ENCODE measurements at places on chromosomes 2 and 18.
A peak's percentile ranks its signal among the peaks of the same experiment; 100 is the strongest.

GRCh38 chr2:73937103-73937885 is 10.6 kb downstream of the DGUOK start:
- DNase-seq = no peak

GRCh38 chr2:129812071-129812470 is 167.4 kb upstream of the RAB6C start:
- DNase-seq = no peak

GRCh38 chr2:45276914-45277313 is 267.7 kb upstream of the SIX2 start:
- no peak for DNase-seq

DNA sequence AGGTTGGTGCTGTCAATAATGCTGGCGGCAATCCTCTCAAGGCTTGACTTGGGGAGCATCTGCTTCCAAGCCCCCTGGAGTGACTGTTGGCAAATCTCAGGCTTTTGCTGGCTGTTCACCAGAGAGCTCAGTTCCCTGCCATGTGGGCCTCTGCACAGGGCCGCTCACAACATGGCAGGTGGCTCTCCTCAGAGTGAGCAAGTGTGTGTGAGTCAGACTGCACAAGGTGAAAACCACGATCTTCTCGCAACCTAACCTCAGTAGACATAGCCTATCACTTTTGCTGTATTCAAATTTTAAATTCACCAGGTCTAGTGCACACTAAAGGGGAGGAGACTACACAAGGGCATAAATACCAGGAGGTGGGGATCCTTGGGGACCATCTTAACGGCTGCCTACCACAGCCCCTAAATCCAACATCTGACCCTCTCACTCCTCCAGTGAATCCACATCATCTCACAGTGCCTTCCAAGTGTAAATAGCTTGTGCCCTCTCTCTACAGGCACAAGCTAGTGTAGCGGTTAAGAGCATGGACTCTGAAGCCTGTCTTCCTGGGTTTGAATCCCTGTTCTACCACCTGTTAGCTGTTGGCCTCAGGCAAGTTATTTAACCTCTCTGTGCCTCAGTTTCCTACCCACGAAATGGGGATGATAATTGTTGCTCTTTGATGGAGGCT is 187.7 kb upstream of the CXCR4 start:
- DNase-seq = peak; percentile 41

DNA sequence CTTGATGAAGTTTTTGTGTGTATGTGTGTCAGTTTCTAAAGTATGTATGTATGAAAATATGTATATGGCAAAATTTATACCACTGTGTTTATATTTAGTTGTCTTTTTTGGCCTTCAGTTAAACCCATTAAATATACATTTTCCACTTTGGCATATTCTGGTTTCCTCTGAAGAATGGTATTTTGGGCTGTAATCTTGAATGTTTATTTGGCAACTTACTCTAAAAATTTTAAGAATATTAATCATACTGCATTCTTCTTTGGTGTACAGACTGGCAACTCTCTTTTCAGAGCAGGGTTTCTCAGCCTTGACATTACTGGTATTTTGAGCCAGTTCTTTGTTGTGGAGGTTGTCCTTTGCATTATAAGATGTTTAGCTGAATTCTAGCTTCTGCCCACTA is 27.9 kb upstream of the CCBE1 start:
- DNase-seq = no peak

GRCh38 chr2:179248024-179248348 is 16.6 kb downstream of the SESTD1 start:
- no peak for DNase-seq

DNA sequence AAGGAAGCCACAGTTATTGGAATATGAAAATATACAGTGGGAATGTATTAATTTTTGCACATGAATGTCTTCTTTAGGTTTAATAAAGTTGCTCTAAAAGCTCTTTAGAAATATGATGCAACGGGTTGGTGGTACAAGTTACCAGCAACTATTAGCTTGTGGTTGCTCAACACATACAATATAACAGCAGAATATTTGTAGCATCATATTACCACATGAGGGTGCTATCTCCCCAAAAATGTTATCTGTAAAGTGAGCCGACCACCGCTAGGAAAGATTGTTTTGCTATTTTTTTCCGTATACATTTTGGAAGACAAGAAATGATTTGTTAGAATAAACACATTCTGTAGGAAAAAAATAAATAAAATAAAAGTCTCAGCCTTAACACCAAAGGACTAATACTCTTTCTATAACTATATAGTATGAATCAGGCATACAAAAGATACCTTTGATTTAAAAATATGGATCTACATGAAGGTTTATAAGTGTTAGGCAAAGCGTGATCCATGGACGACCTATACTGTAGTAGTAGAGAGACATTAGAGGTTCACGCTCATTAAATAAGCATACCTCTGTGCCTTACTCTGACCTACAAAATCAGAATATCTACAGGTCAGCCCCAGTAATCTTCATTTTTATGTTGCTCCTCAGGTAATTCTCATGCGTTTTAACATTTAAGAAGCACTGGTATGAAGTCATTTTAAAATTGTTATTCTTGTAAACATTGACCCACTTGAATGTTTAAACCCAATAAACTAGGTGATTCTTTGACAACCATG is 1110.6 kb upstream of the ACVR2A start:
- DNase-seq = no peak

DNA sequence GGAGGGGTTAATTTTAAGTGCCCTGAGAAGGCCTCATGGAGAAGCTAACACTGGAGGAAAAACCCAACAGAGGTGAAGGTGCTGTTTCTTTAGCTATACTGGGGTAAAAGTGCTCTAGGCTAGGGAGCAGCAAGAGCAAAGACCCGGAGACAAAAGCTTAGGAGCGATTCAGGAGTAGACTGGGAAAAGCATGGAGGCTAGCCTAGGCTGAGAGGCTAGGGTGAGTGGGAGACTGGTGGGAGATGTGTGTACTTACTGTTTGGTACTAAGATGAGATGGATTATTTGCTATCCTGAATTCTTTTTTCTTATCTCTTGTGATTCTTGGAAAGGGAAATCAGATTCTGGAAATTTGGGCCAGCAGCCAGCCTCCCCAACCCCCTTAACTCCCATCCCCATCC is 2.0 kb downstream of the GIGYF2 start:
- DNase-seq = no peak

DNA sequence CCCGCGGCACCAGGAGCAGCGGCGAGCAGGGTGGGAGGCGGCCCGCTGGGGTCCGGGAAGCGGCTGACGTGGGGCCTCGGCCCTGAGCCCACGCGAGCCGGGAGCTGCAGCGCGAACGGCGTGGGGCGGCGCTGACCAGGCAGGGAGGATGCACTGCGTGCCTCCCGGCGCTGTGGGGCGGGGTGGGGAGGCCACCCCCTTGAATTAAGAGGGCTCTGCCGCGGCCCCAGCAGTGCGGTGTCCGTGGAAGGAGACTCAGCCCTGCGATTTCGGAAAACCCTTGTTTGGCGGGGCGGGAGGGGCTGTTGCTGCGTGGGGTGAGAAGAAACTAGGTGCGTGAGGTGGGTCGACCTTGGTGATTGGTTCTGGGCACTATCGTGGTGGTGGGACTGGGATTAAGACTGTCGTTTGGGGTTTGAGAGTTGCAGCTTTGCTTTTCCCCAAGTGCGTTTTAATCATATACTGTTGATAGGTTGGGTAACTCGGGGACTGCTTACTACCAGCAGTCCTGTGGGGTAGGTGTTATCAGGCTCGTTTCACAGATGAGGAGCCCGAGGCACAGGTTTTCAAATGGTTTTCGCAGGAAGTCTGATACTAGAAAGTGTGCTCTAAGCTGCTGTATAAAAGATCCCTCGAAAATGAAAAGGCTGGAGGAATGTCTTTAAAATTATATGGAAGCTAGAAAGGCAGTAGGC is 722 bp downstream of the ACSL3 start:
- DNase-seq = peak; percentile 24

DNA sequence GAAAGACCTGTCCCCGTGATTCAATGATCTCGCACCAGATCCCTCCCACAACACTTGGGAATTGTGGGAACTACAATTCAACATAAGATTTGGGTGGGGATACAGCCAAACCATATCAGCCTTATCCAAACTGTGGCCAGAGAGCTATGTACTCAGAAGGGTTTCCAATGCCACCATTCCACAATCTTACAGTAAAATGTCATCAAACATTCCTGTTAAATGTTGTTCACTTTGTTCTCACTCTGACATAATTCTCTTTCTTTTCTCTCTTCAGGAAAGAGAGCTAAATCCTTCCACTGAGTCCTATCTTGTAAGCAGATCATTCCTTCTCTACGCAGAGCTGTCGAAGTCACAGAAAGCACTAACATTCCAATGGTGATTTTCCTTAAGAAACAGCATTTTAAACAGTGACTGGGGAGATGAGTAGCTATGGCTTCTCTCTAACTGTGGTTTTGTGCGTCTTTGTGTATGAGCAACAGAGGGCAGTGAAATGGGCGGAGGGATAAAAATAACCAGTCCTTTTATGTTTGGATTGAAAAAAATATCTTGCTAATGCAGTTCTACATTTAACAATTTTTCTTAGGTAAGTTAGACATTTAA is 684.7 kb downstream of the EPHA4 start:
- no peak for DNase-seq

DNA sequence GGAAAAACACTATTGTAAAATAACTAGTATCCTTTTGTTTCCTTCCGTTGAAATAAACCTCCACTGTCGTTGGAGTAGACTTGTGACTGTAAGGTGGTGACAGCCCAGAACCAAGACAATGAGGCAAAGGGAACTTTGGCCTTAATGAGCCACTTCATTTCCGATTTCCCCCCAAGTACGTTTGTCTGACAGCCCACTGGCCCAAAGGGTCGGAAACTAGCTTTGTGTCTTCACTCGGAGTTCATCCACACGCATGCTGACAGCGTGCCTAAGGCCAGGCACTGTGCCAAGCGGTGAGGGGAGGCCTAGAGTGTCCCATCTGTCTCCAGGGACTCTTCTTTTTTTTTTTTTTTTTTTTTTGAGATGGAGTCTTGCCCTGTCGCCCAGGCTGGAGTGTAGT is 21.0 kb downstream of the HJURP start:
- no peak for DNase-seq

DNA sequence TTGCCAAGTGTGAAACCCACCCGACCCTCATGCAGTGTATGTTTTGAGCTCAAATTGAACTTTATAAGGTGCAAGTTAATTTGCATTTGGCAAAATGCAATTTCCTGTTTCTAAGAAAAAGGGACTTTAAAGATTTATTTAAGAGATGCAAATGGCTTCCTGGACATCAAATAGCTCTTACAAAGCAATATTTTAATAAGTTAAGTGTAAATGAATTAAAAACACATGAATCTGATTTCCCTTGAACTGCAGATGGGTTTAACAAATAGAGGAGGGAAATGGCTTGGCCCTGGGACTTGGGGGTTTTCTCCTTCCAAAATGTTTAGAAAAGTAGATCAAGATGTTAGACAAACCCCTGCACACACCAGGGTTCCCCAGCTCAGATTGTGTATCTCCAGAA is 116.0 kb downstream of the EN1 start:
- no peak for DNase-seq

All from stimulated activated CD4-positive, alpha-beta T cell treated with anti-CD3 and anti-CD28 coated beads, Interleukin-1b, Interleukin-23, amount 100 ng/mL, for 4 hours (primary cell).